ENCODE measurements at places on chromosomes 12 and 14. TPM values are rescaled to one million over a fixed set of nuclear protein-coding genes. Genes with fewer than 3 reads are reported as not detected.

The CHPT1 gene
- total RNA-seq = 137 TPM

The KRT6C gene
- not detected for total RNA-seq

The ABHD12B gene
- total RNA-seq = 0.83 TPM

The CCDC63 gene
- total RNA-seq = not detected

The BICDL1 gene
- total RNA-seq = 9.8 TPM
